ENCODE measurements at places on chromosomes 2 and 18.

- no peak for DNase-seq
Measured at GRCh38 chr2:36695746-36696415, 626 bp upstream of the VIT start.

DNA sequence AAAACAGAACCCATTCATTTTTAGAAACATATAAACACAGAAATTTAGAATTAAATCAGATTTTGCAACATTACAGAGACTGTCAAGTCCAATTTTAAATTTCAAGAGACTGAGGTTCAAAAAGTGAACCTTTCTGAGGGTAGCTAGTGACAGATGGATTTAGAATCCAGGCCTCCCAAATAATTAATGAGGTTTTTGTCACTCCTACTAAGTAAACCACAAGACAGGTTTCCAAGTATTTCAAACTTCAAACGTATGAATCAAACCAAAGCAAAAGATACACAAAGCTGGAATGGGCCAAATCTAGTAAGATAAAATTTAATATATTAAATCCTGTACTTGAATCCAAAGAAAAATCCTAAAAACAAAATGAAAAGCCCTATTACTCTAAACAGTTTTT, 25.3 kb downstream of the PPP4R3B start:
- no peak for DNase-seq

- DNase-seq: no peak
Measured at GRCh38 chr2:905833-906140, 44.9 kb upstream of the SNTG2 start.

GRCh38 chr2:85662899-85663593, 5.0 kb downstream of the SFTPB start:
- DNase-seq: no peak

GRCh38 chr2:36965751-36966369, 476 bp downstream of the STRN start:
- DNase-seq: no peak

DNA sequence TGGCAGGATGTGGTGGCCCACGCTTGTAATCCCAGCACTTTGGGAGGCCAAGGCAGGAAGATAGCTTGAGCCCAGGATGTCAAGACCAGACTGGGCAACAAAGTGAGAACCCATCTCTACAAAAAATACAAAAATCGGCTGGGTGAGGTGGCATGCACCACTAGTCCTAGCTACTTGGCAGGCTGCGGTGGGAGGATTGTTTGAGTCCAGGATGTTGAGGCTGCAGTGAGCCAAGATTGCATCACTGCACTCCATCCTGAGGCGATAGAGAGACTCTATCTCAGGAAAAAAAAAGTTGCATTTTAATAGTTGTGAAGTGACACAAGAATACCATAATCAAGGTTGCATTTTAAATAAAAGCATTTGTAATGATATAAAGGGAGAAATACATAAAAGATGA, 124.1 kb upstream of the SLC38A11 start:
- no peak for DNase-seq

- no peak for DNase-seq
Measured at GRCh38 chr2:186919296-186919695, 70.3 kb upstream of the ZSWIM2 start.

DNA sequence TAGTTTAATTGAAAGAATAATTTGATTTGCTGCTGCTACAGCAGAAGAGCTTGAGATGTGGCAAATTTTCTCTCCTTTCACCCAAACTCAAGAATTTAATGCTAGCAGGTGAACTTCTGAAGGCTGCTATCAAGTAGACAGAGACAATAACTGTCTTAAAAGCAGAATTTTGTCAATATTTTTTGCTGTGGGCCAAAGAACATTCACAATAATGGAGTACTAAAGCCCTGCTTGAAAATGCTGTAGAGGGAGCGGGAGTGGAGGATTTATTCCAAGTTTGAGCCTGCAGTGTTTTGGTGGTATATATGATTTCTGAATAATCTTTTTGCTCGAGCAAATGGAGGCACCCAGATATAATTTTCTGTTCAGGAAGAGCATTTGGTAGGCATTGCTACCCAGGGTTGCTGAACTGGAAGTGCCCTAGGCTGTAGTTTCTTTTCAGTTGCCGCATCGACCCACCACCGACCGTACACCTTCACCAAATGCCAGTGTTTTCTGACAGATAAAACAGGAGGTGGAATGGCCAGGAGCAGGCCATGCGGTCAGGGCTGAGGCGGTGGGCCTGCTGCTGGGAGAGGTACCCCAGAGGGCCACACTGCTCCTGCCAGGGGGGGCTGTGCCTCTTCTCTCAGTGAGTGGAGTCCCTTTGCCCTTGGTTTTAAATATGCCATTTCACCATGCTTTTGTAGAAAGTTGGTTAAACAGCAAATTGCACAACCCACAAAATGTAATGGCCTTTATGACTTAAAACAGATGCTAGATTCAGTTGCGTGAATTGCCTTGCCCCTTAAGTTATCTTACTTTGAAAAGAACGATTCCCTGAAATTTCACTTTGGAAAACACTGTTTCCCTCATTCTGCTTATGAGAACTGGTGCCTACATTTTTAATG, 36.4 kb downstream of the TSHZ1 start:
- DNase-seq: no peak

- DNase-seq: no peak
Measured at GRCh38 chr2:202009581-202009980, 24.1 kb upstream of the FZD7 start.

GRCh38 chr18:61551586-61551985, 218.4 kb downstream of the CDH20 start:
- no peak for DNase-seq

DNA sequence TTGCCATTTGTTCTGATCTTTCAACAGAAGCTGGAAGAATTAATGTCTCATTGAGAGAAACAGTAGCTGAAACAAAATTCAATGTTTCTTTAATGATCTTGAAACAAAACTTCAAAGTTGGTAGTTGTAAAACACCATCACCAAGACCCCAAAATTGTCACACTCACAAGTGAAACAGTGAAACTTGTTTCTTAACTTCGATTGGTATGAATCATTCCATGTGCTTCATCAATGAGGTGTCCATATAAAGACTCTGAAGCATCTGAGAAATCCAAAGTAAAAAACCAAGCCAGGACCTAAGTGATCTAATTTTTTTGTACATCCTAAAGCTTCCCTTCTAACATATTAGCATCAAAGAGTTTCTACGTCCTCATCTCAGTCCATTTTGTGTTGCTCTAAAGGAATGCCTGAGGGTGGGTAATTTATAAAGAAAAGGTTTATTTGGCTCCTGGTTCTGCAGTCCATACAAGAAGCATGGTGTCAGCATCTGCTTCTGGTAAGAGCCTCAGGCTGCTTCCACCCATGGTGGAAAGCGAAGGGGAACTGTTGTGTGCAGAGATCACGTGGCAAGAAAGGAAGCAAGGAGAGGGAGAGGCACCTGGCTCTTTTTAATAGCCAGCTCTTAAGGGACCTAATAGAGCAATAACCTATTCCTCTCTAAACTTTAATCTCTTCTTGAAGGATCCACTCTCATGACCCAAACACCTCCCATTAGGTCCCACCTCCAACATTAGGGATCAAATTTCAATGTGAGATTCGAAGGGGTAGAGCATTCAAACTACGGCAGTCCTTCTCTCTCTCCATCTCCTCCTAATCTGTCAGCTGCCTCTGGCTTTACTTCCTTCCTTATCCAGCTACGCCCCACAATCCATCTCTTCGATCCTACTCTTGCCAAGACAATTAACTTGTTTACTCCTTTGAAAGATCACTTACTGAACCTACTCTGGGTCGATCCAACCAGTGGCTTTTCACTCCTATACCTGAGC, 20.7 kb upstream of the TLK1 start:
- DNase-seq: no peak

DNA sequence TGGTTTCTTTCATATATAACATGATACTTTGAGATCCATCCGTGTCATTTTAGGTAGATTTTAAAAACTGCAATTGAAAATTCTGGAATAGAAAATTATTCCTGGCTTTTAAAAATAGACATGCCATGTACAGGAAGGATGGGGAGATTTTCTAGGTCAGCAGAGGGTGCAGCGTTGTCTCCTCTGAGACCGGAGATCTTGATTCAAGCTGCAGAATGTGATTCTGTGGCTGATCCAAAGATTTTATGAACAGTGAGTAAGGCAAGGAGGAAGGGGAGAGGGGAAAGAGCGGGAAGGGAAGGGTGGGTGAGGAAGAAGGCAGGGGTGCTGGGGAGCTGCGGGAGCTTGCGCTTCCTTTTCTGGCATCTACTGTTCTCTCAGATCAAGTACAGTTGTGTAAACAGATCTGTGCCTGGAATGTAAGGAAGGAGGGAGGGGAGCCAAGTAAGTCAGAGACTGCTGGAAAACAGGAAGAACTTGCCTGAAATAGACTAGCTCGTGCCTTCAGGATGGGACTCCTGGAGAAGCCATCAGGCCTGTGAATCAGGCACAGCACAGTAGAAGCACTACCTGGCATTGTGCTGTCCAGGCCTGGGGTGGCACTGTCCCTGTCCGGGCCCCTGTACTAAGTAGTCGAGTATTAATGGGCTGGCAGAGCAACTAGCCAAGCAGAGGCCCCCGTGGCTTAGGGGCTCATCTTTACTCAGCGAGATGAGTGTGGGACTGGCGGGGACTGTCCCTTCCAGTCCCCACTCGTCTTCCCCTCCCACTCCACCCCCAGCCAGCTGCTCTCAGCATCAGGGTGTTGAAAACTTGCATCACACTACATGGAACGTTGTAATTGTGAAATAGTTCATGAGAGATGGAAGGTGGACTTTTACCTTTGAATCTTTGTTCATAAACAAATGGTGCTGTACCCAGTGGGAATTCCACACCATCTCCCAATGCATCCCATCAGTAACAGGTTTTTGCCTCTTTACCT, 163.5 kb downstream of the UXS1 start:
- DNase-seq: peak; percentile 6

DNA sequence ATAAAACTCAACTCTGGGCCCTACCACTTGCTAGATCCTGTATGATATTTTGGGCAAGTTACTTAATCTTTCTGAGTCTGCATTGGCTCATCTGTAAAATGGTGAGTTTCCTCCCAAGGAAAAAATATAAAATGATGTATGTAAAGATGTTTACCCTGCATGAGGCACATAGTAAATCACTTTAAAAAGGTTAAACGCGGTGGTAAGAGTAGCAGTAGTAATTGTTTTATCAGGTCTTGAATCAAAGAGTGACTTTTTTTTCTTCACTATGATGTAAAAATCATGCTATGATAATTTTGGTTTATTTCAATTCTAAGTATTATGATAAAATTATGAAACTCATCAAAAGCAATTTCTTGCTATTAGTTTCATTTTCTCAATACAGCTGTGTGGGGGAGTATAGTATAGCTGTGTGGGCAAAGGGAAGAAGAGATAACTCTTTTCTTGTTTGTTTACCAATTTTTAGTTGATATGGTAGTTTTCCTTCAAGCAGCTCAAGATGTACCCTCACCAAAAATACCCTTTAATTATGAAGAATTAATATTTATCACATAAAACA, 10.7 kb downstream of the ARHGAP15 start:
- DNase-seq: no peak

DNA sequence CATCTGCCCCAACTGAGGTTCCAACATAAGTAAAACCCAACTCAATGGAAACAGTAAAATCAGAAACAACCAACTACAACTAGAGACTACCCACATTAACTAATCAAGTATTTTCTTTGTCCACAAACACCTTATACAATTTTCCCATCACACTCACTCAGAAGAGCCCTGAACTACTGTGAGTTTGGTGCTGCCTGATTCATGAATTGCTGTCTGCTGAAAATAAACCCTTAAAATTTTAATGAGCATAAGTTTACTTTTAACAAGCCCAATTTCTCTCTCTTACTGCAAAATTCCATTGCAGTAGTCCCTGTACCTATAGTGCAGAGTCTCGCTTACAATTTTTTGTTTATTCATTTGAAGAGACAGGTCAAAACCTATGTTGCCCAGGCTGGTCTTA, 203.9 kb downstream of the NBAS start:
- no peak for DNase-seq

GRCh38 chr2:217617616-217618022, 385.2 kb downstream of the TNS1 start:
- DNase-seq: no peak

DNA sequence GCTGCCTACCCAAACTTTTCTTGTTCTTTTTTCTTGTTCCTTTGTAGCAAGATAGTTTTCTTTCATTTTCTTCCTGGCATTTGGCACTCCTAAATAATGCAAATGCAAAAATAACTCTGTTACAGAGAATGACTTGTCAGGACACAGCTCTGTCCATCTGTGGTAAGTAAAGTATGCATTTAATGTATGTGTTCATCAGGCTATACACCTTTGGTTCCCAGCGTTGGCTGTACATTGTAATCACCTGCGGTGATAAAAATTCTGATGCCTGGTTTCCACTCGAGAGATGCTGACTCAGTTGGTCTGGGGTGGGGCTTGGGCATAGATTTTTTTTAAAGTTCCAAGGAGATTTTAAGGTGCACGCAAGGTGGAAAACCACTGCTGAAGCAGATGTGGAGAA, at the start of gene SERPINB13:
Gene SERPINB13, plus strand, starts transcription at position 378 of the 400 bp plus-strand sequence. CDS start 1,325 bp downstream, outside the sequence.
- DNase-seq: no peak

DNA sequence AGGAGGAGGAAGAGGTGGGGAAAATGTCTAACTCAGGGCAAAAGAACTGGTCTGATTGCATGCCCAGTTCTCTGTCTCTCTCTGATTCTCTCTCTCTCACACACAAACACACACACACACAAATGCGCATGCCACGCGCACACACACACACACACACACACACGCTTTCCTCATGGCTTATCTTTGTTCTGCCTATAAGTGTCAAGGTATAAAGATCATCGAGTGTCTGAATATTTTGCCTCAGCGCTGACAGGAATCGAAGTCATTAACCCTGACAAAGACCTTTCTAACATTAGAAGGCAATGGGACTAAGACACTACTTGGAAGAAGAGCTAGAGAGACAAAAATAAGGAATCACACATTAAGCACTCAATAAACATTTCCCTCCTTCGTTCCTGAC, 497.1 kb upstream of the KLHL29 start:
- DNase-seq: no peak

DNA sequence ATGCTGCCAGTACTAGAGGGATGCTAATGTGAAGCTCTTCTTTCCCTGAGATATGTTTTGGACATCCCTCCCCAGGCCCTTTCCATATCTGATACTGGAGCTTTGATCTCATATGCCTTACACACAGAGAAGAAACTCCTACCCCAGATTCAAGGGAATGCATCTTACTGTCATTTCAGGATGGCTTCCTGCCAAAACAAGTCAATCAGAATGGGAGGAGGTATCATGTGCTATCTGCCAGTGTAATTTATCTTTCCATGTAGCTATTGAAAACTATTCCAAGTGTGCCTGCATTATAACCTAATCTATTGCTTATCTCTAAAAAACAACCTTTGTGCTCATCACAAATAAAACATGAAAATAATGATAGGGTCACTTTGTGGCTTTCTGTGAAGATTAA, 269.9 kb upstream of the SETBP1 start:
- DNase-seq: no peak
